ENCODE measurements at places on chromosomes 4 and X. TPM values are rescaled to one million over a fixed set of nuclear protein-coding genes. Genes with fewer than 3 reads are reported as not detected.

DNA sequence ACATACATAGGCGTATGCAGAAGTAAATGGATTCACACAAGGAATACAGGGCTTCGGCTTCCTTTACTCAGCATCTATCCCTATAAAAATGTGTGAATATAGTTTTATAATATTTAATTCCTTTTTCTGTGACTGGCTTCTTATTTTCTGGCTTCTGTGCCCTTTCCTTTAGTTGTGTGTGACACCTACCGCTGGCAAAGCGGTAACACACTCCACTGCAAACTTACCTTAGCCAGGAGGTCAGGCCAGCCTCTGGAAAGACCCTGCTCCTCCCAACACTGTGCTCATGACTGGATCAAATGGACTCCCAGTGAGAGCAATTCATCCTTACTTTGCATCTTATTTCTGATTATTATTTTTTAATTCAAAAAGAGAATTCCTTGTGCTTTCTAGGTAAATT lies 244.2 kb downstream of the ANK2 start:
- DNase-seq: no peak

DNA sequence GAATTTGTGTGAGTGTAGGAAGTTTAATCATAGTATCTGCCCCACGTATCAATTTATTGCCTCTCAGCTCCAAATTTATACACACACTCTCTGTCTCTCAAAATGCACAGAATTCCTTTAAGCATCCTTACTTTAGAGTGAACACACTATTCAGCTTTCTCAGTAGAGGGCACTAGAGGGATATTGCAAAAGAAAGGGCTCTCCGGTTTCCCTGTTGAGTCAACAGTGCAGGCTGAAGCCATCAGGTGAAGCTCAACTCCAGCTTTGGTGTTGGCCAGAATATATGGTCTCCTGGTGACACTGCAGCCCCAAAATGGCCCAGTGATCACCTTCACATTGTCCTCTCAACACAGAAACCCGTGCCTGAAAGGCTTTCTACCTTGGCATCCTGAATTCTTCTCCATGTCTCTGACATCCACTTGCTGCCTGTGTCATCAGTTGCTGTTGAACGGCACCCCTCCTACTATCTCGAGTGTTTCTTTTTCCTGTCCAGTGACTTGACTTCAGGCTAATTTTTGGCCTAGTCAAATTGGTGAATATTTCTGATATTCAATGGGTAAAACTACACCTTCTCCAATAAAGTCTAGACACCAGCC lies 670.5 kb downstream of the GABRG1 start:
- DNase-seq: peak; percentile 60

DNA sequence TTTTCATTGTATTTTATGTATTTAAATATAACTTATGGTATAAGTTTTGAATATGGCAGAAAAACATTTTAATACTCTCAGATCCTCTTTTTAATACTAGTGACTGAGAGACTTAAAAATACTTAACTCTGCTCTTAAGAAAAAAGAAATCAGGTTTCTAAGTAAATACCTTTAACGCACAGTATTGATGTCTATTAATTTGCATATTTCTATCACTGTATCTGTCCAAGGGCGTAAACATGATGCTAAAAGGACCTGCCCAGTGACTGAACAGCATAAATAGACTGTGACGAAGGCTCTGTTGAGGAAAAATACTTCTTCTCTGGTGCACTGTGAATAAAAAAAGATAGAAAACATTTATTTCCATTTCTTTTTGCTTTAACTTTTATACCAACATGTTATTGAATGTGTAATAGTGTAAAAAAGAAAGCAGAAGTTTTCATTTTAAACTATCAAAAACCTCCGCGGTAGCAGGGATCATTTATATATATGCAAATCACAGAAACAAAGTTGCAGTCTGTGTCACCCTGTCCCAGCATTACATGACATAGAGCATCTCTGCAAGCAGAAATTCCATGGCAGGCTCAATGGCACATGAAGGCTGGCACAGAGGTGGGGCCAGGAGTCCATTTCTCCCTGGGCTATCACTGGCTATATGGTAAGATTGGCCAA lies 75.4 kb downstream of the ZAR1 start:
- DNase-seq: no peak

The PLAC8 gene
- polyA plus RNA-seq: 3.6 TPM

The CXorf65 gene
- not detected for polyA plus RNA-seq

DNA sequence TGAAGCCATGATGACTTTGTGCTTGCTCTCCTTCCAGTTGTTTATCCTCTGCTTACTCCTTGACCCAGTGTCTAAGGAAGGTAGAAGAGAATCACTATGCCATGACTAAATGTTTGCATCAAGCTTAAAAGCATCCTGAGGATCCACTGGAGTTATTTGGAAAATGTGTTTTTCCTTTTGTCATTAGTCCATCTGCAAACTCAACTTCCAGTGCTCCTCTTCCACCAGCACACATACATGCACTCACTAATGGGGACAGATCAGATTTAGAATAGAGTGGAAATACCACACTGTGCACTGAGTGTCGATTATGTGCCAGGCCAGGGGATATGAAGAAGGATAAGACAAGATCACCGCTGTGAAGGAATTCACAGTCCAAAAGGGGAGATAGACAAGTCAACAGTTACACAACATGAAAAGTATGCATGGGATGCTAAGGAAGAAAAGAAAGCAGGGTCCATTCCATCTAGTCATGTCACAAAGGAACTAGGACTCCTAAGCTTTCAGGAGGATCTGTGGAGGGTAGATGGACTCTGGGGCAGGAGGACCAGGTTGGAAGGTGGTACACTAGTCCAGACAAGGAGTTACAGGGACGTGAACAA lies 1.9 kb downstream of the OCIAD2 start:
- no peak for DNase-seq

The AR gene
- polyA plus RNA-seq: 1.6 TPM

GRCh38 chrX:154021131-154021611 lies 1.5 kb upstream of the IRAK1 start:
- DNase-seq: no peak

DNA sequence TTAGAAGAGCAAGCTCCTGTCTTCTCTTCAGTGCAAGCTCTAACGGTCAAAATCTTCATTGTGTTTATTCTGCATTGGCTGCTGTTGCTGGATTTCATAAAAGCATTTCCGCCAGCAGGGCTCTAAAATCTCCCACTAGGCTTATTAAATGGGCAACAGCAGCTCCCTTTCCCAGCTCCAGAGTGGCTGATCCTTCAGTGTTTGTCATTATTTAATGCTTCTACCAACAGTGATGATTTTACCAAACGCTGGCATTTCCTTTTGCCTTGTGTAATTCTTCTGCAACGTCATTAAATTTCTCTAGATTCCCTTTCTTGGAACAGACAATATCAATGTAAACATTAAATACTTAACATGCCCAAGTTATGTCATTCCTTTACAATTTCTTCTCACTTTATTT lies 20.1 kb downstream of the SLC7A11 start:
- DNase-seq: no peak

DNA sequence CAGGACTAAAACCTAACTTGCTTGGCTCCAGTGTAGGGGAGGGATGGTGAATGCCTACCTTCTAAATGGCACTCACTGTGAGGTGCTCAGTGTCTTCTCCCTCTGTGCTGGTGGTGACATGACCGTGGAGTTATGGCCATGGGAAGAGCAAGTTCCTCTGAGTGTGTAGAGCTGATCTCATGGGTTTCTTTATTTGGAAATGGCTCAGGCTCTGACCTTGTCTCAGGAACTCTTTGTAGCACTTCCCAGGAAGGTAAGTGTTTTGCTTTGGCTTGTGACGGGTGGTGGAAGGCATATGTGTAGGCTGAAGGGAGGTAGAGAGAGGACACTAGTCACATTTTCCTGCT lies 6.4 kb downstream of the MSN start:
- DNase-seq: no peak

GRCh38 chrX:107825698-107826237 lies at the start of gene MID2:
MID2 (plus strand) TSS chrX:107825866; CDS start chrX:107826427, 561 bp downstream.
- peak; percentile 80 for DNase-seq

DNA sequence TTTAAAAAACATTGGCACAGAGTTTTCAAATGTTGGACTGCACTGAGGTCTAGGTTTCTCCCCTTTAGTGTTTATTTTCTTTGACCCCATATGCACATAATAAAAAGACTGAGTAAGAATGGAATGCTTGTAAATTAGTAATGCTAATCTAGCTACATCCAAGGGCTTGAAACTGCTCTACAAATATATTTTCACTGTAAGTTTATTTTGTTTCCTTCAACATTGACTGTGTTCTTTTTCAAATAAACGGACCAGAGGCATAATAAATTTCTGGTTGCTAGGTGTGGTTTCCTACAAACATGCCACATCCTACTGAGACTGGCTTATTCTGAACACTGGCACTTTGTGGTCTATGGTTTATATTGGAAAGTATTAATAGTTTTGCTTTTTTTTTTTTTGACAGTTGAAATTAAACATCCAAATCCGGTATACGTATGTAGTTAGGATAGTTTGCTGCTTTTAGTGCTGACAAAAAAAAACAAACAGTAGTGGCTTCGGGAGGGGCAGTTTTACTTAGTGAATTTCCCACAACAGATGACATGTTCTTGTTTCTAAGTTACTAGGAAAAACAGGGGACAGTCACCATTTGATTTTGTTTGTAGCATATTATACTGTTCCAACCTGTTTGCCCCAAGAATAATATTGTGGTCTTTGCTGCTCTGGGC lies 13.2 kb downstream of the CA5B start:
- no peak for DNase-seq

The PPP4R3C gene
- polyA plus RNA-seq: not detected

DNA sequence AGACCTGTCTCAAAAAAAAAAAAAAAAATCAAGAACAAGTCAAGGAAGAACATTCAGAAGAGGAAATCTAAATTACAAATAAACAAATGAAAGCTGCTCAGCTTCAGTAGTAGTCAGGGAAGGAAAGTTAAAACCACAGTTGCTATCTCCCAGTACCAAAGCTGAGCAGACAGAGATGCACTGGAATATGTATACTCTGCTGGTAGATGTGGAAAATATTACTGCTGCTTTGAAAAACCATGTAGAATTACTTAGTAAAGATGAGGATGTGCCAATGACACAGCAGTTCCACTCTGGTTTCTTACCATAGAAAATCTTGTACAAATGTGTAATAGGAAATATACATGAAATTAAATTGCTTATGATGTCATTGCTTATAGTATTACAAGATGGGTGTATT lies 25.1 kb upstream of the PRKX start:
- DNase-seq: no peak

DNA sequence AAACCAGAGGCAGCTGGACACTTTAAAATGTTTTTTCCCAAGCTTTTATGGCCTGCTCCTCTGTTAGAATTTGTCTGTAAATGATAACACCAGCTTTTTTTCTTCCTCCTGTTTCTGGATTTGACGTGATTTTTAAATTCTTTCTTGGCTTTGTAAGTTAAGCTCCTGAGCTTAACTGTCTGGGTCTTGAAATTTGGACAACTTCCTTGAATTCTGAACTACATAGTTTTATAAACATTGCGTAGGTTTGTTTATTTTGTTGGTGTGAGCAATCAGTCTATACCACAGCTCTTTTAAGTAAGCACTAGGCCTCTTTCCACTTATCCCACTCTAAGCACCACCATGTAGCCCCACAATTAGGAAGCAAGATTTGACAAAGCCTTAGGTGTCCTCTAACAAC lies 144.4 kb upstream of the GUCY1A1 start:
- no peak for DNase-seq

- peak; percentile 86 for DNase-seq
Measured at GRCh38 chrX:24647257-24648058, at the start of gene PCYT1B. PCYT1B (minus strand) TSS chrX:24647347; CDS start chrX:24647105, 242 bp downstream.

The TRPC5OS gene
- 0.13 TPM for polyA plus RNA-seq

The ARMCX2 gene
- polyA plus RNA-seq: 38.4 TPM

GRCh38 chr4:16516796-16517439 lies 290.6 kb upstream of the TAPT1 start:
- DNase-seq: peak; percentile 49

DNA sequence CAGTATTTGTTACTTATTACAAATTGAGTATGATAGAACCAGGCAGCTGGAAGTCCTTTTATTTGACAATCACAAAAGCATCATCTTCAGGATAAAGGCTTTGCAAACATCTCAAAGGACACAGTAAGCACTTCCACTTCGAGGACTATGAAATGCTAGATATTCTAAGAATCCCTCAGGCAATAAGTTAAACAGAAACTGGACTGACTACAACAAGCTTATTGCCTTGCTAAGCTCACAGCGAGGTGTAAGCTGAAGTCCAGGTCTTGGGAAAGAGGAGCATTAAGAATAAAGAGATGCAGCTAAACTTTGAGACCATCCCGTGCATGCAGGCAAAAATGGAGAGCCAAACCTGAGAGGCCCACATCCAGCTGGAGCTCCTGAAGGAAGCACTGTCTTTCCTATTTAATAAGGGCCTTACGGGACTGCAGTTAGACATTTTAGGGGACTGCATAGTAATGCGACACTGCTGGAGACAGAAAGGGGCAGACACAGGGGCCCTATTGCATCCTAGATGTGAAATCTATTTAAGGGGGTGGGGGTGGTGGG lies 38.7 kb downstream of the DCHS2 start:
- no peak for DNase-seq

The CT83 gene
- polyA plus RNA-seq: not detected

- no peak for DNase-seq
Measured at GRCh38 chrX:23503835-23504539, 163.3 kb upstream of the PRDX4 start.

DNA sequence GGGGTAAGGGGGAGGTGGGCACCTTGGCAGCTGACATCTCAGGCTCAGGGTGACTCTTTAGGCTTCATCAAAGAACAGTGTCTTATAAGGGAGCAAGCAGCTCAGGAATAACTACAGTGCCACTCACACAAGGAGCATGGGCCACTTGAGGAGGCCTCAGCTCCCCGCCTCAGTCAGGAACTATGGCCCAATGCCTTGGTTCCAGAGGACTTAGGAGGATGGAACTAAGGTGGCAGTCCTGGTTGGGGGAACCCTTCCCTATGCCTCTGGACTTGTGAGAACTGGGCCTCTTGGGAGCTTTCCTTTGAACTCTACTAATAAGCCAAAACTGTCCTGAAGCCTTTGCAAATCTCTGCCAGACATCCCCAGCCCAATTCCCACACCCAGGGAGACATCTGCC lies 160.6 kb downstream of the EFNB1 start:
- DNase-seq: no peak

The SOX3 gene
- not detected for polyA plus RNA-seq

- peak; percentile 35 for DNase-seq
Measured at GRCh38 chr4:153409924-153410501, 56.1 kb upstream of the TMEM131L start.

DNA sequence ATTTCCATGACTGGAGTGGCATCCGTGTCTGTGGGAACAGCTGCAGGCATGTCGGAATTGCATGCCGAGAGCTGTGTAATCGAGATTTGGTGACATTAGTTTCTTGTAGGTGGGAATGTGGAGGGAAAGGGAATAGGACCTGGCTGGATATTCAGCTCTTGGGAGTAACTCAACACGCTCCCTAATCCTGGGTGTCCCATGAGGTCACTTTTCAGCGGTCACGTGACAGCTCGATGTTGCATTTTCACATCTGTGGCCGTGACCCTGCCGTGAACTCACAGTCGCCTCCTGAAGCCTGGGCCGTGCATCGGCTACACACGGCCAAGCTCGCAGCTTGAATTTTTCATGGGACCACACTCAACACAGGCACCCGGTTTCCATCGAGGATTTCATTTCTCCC lies 25.8 kb upstream of the PSAPL1 start:
- peak; percentile 66 for DNase-seq

GRCh38 chr4:102759831-102760644 lies 730 bp downstream of the MANBA start:
- DNase-seq: peak; percentile 69

GRCh38 chrX:43656005-43656494 lies at the start of gene MAOA:
MAOA (plus strand) TSS chrX:43656299; CDS start chrX:43656342, 43 bp downstream.
- DNase-seq: peak; percentile 59

GRCh38 chr4:142509881-142510280 lies 336.2 kb downstream of the INPP4B start:
- no peak for DNase-seq
